Vagina (tissue), 2 donors: ENCODE measurements at places on chromosomes 1 and 21.
A peak's percentile ranks its signal among the peaks of the same experiment; 100 is the strongest.

DNA sequence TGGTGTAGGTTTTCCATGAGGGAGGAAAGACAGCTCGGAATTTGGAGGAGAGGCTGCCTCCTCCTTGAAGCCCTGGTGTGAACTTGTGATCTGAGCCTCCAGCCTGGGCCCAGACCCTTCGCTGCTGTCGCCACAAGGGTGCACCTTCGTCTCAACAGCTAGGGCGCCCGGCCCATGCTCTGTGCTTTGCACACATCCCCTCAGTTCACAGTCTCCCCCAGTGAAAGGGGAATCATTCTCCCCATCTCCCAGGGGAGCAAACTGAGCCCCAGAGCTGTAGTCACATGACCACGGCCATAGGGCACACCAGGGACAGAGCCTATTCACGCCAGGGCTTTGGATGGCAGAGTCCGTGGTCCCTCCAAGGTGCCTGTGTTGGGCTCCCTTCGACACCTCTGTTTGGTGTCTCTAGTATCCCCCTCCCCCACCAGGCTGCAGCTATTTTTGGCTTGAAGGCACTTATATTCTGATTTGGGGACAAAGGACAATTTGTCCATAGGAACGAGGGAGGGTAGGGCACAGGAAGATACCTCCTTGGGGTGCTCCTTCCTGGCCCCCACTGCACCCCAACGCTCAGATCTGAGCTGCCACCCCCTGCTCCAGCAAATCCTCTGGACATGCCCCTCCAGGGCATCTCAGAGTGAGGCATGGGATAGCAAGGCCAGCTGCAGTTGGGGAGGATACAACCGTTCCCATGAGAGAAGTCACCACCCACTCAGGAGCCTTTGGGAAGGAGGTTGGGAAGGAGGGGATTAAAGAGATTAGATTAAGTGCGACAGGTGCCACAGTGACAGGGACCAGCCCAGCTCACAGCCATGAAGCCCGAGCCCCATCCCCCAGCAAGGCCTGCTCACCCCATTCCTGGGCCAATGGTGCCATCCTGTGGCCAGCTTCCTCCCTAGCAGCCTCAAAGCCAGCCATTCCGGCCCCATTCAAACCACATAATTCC is 15.7 kb downstream of the MATN1 start:
- no peak for DNase-seq

- no peak for DNase-seq
Observed at GRCh38 chr21:44855572-44855971, 17.9 kb downstream of the PTTG1IP start.

DNA sequence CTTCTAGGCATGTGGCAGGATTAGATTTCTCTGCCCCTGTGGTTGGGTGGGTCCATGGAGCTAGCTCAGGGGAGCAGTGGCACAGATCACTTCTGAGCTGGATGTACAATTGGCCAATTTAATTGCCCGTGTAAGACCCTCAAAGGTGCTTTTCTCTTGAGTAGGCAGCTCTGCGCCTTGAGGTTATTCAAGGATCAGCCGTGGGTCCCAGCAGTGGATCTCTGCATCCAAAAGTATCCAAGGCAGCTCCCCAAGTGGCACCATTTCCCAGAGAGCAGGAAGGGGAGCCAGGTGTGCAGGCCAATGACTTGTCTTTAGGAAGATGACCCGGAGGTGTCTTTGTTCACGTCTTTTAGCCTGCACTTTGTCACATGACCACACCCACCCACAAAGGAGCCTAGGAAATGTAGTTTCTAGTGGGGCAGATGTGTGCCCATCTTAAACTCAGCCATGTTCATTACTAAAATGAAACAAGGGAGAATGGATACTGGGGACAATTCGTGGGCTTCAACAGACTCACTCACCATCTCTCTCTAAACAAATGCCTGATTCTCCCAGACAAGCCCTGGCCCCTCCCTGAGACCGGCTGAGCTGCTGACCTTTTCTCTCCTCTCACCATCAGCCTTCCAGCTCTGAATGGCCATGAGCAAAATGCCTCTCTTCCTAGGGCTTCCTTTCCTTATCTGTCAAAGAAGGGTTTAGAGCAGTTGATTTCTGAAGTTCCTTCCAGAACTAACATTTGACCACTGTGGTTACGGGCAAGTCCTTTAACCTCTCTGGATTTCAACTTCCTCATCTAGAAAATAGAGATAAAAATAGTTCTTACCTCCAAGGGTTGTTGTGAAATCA is 41.4 kb upstream of the TENT5C start:
- peak; percentile 56 for DNase-seq

- no peak for DNase-seq
Observed at GRCh38 chr1:234093741-234094140, 189.3 kb downstream of the SLC35F3 start.

DNA sequence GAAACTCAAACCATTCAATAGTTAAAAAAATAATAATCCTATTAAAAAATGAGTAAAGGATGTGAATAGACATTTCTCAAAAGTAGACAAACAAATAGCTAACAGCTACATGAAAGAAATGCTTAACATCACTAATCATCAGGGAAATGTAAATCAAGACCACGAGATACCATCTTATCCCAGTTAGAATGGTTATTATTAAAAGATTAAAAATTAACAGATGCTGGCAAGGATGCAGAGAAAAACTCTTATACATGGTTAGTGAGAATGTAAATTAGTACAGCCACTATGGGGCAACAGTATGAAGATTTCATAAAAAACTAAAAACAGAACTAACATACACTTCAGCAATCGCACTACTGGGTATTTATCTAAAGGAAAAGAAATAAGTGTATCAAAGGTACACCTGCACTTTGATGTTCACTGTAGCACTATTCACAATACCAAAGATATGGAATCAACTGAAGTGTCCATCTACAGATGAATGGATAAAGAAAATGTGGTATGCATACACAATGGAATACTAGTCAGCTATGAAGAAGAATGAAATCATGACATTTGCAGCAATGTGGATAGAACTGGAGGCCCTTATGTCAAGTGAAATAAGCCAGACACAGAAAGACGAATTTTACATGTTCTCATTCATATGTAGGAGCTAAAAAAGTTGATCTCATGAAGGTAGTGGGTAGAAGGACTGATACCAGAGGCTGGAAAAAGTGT is 117.9 kb downstream of the ACBD6 start:
- no peak for DNase-seq

- DNase-seq = no peak
Observed at GRCh38 chr1:39089931-39090521, 63.9 kb downstream of the NDUFS5 start.

GRCh38 chr1:108896146-108897145 is 19.7 kb downstream of the GPSM2 start:
- no peak for DNase-seq
